ENCODE measurements at places on chromosomes 16 and 17.

GRCh38 chr17:32341857-32342602, at the start of gene C17orf75:
C17orf75 (minus strand) TSS chr17:32342173; CDS start chr17:32342139, 34 bp downstream.
- DNase-seq = peak; percentile 51

- no peak for DNase-seq
Measured at GRCh38 chr17:59479141-59479540, 86.3 kb upstream of the DHX40 start.

GRCh38 chr17:41433586-41433985, 7.2 kb downstream of the KRT38 start:
- no peak for DNase-seq

DNA sequence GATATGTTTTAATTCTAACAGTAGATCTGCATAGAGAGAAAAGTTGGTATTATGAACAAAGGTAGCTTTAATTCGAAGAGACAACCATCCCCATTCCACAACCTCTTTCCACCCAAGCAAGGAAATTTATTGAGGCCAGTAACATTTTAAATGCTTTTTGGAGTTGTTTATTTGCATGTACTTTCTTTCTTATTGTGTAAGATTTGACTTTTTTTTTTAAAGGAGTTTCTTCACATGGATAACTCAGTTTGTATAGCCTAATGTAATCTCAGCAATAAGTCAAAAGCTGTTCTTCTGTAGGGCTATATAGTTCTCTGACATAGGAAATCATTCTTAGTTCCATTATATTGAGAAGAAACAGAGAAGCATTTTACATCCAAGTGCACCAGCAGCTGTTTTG, 163.3 kb downstream of the PRKCA start:
- no peak for DNase-seq

GRCh38 chr17:54980375-54980774, 11.8 kb downstream of the STXBP4 start:
- DNase-seq = no peak

GRCh38 chr17:8859027-8859803, 8.3 kb downstream of the PIK3R6 start:
- no peak for DNase-seq

GRCh38 chr16:23944381-23944780, 108.6 kb downstream of the PRKCB start:
- no peak for DNase-seq

GRCh38 chr16:11273721-11274324, 394 bp upstream of the PRM3 start:
- DNase-seq = no peak

GRCh38 chr17:39919087-39919683, 750 bp upstream of the GSDMB start:
- no peak for DNase-seq

- DNase-seq = no peak
Measured at GRCh38 chr17:50093807-50094206, 1.3 kb upstream of the PDK2 start.

DNA sequence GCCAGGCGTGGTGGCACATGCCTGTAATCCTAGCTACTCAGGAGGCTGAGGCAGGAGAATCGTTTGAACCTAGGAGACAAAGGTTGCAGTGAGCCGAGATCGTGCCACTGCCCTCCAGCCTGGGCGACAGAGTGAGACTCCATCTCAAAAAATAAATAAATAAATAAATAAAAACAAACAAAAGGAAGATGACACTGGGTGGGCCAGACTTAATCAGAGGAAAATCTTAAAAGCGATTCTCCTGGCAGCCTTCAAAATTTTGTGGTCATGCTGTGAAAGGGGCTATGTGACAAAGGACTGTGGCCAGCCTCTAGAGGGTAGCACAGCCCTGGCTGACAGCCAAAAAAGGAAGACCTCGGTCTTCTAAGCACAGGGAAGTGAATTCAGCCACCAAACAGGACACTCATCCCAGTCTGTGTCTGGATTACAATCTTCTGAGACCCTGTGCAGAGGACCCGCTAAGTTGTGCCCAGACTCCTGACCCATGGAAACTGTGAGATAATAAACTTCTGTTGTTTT, 391.1 kb downstream of the CNTNAP4 start:
- no peak for DNase-seq

DNA sequence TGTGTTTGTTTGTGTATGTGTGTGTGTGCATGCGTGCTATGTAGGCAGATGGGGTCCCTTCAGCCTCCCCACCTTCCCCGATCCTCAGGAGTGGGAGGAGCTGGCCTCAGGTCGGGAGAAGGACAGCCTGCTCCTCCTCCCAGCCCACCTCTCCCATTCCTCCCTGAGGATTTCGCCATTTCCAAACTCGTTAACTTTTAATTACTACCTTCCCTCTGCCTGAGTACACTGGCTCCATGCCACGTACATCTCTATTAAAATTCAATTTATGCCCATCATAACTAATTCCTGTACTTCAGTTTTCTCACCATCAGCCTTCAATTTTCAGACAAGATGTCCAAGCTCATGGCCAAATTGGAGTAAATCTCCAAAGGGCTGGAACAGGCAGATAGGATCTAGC, 148.6 kb downstream of the SDK2 start:
- DNase-seq = no peak

GRCh38 chr16:79253100-79253631, 347.4 kb downstream of the MAF start:
- DNase-seq = no peak

- DNase-seq = no peak
Measured at GRCh38 chr16:48960830-48961229, 320.8 kb downstream of the CBLN1 start.

DNA sequence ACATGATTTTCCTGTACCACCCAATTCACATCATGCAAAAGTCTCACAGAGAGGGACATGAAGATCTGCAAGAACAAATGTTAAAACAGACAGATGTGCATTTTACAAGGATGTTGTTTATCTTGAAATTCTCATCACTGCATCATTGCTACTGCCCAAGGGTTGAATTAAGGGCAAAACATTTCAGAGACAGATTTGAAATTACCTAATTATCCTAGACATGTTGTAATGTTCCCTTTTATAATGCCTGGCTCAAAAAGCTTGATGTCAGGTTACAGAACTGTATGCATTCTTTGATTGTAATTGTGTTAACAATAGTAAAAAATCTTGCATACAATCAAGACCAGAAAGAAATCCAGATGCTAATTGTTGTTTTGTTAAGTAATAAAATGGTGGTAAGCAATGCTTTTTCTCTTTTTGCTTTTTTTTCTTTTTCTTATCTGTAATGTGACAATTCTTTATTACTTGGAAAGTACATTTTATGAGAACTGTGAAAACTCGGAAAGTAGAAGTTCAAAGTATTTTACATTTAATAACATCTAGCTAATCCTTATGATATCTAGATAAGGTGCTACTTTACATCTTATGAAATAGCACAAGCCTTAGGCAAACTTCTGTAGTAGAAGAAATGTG, 3.6 kb upstream of the DUSP14 start:
- DNase-seq = no peak

DNA sequence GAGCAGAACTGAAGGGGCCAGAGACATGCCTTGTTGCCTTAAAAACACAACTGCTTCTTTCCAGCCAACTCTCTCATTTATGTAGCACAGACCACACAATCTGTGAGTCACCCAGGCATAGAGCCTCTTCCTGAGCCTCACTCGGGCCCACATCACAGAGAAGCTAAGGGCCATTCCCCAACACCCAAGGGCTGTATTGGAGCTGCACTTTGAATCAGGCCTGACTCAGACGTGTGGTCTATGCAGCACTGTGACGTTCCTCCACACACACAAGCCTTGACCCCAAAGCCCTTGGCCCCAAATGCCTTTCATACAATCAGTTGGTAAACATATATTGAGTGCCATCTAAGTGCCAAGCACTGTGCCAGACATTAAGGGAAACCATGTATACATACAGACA, 308.9 kb upstream of the DYNLRB2 start:
- peak; percentile 53 for DNase-seq

DNA sequence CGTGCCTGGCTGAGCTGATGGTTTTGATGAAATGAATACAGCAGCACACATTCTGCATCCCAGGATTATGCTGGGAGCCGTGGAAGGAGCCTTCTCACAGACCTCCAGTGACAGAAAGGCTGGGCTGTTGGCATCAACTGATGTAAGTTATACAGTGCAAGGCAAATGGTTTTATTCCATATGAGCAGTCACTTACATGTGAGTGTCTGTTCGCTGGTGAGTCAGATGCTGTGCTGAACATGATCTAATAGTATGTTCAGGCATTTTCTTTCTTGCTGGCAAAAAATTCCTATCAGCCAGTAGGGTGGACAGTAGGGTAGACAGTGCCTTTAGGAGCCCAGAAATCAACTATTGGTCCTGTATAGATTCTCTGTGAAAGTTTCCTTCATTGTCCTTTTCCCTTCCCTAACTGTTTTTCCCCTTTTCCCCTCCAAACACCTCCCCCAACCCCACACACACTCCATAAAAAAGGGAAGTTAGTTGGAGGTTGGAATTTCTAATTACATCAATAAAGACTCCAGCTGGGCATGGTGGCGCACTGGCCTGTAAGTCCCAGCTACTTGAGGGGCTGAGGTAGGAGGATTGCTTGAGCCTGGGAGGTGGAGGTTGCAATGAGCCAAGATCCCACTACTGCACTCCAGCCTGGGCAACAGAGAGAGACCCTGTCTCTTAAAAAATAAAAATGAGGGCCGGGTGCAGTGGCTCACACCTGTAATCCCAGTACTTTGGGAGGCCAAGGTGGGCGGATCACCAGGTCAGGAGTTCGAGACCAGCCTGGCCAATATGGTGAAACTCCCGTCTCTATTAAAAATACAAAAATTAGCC, 36.2 kb downstream of the LDHD start:
- peak; percentile 37 for DNase-seq

DNA sequence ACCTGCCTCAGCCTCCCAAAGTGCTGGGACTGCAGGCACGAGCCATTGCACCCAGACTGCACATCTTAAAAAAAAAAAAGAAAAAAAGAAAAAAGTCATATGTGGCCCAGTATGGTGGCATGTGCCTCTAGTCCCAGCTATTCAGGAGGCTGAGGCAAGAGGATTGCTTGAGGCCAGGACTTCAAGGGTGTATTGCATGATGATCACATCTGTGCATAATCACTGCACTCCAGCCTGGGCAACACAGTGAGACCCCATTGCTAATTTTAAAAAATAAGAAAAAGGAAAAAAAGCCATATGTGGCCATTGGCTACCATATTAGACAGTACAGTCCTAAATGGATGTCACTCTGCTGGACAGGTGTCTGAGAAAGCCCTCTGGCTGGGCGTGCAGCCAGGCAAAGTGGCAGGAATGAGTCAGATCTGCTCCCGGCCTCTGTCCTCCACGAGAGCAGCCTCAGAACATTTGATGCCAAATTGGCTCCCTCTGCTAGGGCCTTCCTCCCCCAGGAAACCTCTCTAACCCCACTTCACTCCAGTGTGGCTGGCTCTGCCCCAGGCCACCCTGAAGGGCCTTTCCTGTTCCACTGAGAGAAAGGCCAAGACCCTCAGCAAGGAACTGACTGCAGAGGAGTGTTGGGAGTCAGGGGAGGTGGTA, 14.7 kb downstream of the CA7 start:
- no peak for DNase-seq

DNA sequence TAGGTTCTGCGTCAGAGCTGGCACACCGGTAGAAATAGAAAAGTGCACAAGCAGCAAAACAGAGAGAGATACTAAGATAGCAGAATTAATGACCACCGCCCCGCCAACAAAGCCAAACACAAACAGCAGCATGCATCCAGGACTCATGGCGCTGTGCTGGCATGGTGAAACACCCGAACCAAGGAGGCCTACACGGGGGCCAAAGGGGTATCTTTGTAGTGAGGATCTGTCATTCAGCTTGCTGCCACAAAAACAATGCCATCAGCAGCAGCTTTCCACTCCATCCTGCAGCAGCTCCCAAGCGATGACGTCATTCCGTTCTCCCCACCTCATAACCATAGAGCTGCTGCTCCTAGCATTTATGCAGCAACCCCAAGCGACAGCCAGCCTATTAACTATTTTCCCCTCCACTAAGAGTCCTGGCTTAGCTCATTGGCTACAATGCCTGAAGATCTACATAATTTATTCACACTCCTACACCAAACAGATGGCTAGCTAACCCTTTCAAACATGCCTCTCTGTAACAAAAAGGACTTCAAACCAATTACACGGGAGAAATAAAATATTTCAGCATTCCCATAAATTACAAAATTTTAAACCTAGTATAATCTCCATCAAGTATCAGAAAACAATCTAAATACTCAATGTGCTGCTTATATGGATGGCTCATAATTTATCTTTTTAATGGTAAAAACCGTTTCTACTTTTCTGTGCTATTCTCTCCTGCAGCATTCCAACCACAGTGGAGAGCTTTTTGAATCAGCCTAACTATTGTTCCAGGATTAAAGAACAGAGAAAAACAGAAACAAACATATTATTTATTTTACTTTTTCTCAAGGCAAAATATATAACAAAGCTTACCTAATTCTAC, 73.9 kb downstream of the SPAG9 start:
- DNase-seq = peak; percentile 78

GRCh38 chr16:30758988-30759491, 2.8 kb downstream of the CFAP119 start:
- no peak for DNase-seq

DNA sequence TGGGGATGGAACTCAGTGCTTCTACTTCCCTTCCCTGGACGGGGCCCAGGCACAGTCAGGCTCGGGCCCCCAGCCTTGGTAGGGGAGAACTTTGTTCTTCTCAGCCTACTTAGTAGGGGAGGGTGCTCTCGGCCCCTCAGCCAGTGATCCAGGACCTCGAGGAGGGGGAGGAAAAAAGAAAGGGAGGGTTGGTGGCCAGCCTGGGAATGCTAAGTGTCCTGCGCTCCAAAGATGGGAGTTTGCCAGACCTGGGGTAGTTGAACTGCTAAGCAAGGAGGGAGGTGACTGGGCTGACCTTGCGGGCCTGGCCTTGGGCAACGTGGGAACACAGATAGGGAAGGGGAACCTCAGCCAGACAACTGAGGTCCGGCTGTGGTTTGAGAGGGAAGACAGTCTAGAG, 12.2 kb downstream of the ADGRG1 start:
- no peak for DNase-seq

DNA sequence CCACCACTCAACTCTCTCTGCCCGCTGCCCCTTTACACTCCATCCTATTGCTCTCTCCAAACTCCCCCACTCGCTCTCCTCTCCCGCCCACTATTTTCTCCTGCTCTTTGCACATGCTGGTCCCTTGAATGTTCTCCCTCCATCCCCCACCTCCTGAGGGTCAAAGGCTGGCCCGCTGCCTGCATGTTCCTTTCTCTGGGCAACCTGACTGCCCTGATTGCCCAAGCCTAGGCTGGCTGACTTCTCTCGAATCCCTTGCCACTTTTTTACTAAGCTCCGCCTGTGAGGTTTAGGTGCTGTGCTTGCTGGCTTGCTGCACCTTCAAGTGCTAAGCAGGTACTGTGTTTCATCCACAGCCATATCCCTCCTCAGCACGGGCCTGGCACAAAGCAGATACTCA, 2.7 kb downstream of the EMC8 start:
- DNase-seq = no peak

DNA sequence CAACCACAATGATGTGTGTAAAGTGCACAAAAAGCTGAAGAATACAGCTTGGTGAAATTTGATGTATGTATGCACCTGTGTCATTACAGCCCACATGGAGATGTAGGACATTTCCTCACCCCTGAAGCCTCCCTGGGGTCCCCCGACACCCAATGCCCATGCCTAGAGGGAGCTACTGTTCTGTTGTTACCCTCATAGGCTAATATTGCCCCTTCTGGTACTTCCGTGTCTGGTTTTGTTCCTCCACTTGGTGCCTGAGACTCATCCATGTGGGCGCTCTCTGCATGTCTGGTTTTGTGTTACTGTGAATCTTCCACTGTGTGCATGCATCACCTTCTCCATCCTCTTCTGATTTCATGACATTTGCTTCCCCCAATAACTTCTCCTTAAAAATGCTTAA, 18.6 kb downstream of the TNFRSF13B start:
- DNase-seq = no peak

Measured in fibroblast of skin of left quadriceps (primary cell).